ENCODE measurements at places on chromosomes 13 and 19.

DNA sequence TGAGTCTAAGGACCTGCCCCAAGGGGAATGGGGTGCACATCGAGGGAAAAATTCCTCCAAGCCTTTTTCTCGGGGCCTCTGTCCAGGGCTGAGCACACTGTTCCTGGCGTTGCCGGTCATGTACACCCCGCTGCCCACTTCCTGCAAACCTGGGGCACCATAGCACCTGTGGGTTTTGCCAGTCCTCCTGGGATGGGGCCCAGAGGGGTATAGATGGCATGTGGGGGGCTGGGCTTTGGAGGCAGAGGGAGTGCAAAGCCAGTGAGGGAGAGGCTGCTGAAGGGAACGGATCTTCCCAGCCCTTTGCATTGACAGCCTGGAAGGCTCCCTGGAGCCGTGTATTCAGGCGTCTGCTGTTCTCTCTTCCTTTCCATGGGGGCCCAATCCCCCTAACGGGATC, 187.3 kb downstream of the ZNF536 start:
- no peak for DNase-seq

DNA sequence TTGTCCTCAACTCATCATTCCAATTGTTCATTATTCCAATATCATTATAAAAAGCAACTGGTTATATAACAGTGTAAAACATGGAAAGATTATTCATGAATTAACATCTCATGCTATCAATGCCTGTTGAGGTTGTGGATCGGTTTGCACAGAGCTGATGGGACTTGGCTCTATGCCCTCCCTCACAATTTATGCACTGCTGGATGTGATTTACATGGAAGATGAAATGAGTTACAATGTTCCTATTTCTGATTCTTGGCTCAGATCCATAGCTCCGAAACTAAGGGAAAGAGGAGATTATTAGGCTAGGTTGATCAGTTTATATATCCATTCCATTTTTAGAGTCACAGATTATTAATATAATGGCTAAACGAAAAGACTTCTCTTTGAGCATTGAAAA, 38.6 kb downstream of the SCEL start:
- DNase-seq = no peak

DNA sequence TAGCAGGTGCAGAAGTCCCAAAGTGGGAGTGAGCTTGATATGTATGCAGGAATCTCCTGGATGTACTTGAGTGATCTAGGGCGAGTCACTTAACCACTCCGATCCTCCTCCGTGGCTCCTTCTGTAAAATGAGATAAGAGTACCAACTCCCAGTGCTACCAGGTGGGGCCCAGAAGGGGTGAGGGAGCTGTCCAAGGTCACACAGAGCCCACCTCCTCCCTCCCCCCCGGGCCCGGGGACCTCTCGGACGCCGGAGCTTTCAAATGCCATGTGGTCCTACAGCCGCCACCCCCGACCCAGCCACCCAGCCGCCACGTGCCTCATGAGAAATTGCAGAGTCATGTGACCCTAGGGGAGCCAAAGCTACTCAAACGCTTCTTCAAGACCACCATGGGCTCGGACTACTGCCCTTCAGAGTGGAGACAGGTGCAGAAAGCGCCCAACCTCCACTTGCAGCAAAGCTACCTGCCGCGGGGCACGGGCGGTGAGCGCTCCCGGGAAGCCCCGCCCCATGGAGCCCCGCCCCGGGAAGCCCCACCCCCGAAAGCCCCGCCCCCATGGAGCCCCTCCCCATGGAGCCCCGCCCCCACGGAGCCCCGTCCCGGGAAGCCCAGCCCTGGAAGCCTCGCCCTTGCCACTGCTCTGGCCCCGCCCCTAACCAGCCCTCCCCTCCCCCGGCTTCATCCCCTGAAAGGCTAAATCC, 10.1 kb upstream of the ZNF358 start:
- DNase-seq = no peak

- DNase-seq = no peak
Measured at GRCh38 chr19:16002406-16003384, 53.9 kb downstream of the OR10H4 start.

- no peak for DNase-seq
Measured at GRCh38 chr19:4539693-4540581, at the start of gene LRG1. LRG1 (minus strand) TSS chr19:4540036; CDS start chr19:4540013, 23 bp downstream.

DNA sequence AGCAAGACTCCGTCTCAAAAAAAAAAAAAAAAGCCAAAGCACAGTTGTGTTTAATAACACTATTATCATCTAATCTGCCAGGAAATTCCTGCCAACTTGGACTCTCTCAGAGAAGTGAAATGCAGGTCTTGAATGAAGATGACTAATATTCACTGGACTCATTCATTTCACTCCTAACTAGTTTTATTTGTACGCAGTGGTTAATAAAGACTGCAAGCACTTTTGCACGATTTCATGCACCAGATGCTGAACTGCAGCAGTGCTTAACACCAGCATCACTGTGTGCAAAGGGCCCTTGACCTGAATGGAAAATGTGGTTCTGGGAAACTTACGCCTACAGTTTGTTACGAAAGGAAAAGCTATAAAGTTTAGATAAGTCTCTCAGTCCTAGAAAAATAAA, 63.3 kb downstream of the DHRS12 start:
- no peak for DNase-seq

Data from stimulated activated CD8-positive, alpha-beta memory T cell treated with anti-CD3 and anti-CD28 coated beads, Interleukin-15, amount 100 ng/mL, for 4 hours (primary cell).